ENCODE measurements at places on chromosomes 1 and 21. TPM values are rescaled to one million over a fixed set of nuclear protein-coding genes. Genes with fewer than 3 reads are reported as not detected.

DNA sequence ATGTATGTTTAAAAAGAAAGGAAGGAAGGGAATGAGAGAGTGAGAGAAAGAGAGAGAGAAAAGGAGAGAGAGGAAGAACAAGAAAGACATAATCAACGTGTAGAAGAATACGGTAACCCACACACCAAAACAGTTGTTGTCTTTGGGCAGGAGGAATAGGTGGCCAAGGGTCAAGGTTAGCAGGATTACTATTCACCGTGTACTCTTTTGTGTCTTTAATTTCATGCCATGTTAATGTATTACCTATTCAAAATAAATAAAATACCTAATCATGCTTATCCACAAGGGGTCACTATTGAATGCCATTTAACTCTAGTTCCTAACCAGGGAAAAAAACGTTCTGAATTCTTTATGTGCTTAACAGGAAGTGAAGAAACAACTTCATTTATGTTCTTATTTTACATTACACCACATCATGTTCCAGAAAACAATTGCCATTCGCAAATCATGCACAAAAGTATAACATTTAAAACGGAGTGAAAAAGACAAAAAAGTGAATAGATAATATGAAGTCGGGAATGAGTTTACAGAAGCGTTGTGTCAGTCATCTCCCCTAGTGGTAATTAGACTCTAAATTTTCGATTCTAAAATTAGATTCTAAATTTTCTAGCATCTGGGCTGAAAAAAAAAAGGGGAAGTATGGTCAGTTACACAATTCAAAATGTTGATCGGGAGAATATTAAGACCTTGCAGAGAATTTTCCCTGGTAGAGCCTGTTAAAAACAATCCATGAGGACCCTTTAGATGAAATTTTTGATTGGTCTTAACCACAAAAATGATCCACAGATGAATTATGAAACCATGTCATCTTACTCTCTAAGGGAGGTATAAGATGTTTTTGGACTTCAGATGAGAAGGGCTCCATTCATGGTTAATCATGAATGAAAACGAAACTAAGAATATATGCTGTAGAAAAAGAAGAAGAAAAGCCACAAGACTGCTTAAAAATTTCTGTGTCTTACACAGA lies 700 bp upstream of the KMO start:
- peak; percentile 55 for DNase-seq

CCDC27 gene
- polyA plus RNA-seq: 0.12 TPM

PEAR1 gene
- 25.0 TPM for polyA plus RNA-seq

DNA sequence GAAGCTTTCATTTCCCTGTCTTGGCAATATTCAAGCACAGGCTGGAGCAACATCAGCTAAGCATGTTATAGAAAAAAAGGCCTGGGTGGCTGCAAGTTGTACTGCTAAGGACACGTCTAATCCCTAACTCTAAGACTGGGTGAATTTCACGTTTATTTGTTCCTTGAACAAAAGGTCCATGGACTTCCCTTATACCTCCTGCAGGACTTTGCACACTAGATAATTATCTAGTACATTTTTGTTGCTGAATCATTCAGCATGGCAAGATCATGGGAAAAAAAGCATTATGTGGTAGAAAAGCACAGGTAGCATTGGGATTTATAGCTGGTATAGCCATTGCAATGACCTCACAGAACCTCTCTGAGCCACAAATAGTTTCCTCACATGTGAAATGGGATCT lies 130.7 kb upstream of the DMRTA2 start:
- DNase-seq: no peak

- no peak for DNase-seq
These were observed 7.9 kb downstream of the CCNL2 start for GRCh38 chr1:1391225-1391624.

- DNase-seq: no peak
These were observed 19.8 kb upstream of the PRDM16 start for GRCh38 chr1:3049164-3049563.

DNA sequence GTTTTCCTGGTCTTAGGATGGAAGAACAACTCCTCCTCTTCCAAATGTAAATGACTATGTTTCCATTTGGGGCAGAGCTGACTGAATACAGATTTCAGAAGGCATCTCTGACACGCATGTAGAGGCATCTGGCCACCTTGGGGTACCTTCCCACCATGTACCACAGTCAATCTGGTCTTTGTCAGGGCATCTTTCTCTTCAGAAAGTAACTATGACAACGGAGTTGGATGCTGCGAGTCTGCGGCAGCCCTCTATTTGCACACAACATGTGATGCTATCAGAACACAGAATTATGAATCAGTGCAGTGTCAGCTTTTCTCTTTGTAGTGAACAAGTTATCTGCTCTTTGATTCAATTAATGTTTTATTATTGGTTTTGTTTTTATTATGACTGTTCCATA lies 94.7 kb downstream of the TSEN15 start:
- DNase-seq: no peak

DNA sequence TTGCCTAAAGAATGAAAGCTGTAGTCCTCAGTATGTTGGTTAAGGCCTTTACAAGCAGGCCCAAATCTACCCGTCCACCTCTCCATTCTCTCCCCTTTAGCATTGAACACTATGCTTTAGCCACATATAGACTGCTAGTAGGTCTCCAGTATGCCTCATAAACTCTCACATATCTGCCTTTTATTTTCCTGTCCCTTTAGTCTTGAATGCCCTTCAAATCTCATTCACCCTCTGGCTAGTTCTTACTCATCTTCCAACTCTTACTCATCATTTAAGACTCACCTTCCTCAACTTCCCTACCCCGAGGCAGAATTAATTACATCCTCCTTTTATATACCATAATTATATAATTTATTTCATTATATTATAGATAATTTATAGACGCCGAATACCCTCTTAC lies 78.7 kb upstream of the TSPAN2 start:
- no peak for DNase-seq

GRCh38 chr21:45821998-45822397 lies 159.6 kb upstream of the COL6A1 start:
- no peak for DNase-seq

MATN1 gene
- 0.42 TPM for polyA plus RNA-seq

CYP4A11 gene
- polyA plus RNA-seq: 2.4 TPM

DNA sequence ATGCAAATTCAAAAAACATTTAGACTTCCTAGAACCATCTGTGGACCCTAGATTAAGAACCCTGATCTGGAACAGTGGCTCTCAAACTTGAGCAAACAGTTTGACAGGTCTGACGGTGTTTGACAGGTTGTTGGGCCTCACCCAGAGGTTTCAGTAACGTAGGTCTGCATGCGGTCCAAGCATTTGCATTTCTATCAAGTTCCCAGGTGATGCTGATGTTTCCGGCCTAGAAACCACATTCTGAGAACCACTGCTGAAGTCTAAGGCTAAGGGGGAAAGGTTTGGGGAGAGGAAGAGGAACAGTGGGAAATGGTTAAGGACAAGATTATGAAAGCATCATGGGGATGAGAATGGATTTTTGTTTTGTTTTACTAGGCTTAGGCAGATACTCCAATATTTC lies 48.6 kb downstream of the MDM4 start:
- no peak for DNase-seq

GRCh38 chr1:228148935-228149405 lies 760 bp upstream of the GJC2 start:
- DNase-seq: no peak

GRCh38 chr1:200453553-200453905 lies 43.7 kb upstream of the ZNF281 start:
- no peak for DNase-seq

CLCA4 gene
- polyA plus RNA-seq: not detected

DNA sequence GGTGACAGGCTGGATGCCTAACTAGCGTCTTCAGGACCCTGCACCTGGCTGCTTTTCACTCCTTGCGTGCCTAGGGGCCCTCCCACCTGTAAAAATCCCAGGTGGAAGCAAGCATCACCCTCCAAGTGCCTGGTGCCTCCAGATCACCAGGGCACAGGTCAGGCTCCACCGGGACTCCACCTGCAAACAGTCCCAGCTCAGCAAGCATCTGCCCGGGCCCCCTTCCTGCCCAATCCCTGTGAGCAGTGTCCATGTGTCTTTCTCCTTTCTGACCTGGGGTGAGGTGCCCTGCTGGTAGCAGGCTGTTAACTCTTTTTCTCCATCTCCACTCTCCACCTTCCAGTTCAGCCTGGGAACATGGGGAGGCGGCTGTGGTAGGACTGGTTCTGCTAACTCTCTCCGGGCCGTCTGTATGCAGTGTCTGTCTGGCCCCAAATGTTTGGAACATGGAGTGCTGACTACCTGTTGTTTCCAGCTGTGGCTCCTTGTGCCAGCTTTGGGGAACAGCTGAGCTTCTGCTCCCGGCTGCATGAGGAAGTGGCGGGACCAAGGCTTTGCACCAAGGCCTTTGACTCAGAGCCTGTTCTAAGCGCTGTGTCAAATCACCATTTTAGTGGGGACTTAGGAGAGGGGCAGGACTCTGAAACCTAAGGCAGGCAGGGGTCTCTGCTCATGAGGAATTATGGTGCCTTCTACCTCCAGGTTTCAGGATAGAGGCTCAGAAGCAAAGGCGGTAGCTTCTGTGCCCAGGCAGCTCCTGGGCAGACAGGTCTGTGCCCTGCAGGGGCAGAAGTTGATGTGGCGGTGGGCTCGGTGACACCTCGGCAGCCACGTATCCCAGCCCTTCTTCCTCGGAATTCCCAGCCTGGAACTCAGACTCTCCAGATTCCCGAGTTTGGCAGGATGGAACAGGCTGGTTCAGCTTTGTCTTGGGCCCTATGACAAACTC lies 5.5 kb downstream of the GPR137B start:
- no peak for DNase-seq

- no peak for DNase-seq
These were observed 57.6 kb upstream of the KIF1B start for GRCh38 chr1:10152709-10153284.

JAM2 gene
- 30.5 TPM for polyA plus RNA-seq
